Fibroblast of skin of scalp (primary cell): ENCODE measurements at places on chromosomes 12 and 14.

DNA sequence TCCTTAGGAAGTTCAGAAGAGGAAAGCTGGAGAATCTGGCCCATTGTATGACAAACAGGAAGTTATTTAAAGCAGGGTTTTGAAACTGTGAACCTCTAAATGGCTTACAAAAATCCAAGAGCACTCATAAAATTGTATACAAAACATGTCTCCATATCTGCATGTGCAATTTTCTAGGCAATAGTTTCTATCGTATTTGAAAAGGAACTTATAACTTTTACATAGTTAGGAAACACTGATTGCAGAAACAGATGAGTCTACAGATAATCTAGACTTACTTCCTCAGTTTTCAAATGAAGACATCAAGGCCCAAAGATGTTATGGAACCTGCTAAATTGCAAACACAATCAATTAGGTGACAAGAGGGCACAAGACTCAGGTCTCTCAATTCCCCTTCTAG is 53.3 kb upstream of the ETV6 start:
- no peak for DNase-seq

DNA sequence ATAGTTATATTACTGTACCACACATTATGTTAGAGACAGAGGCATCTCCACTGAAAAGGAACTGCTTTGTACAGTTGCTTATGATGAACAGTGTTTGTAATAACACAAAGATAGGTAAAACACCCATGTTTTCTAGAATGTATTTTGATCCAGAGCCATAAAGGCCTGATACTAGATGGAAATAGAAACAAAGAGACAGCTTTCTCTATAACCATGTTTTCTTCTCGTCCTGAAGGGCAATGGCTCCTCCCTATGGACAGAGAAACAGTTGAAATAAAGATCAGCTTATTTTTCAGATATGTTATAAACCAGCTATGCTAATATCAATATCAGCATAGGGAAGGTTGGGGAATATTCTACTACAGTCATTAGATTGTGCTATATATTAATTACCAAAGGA is 109.2 kb downstream of the ATXN7L3B start:
- no peak for DNase-seq

DNA sequence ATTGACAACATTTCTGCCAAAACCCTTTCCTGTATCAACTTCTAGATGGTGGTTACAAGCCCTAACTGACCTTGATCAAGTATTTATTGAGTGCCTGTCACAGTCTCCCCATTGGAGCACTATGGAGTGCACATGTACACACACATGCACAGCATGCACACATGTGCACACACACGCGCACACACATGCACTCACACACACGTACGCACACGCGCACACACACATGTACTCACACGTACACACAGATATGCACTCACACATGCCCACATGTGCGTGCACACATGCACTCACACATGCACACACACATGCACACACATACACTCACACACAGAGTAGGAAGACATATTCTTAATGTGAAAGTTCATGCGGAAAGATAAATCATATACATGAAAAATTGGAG is 43.7 kb downstream of the MYRFL start:
- no peak for DNase-seq

DNA sequence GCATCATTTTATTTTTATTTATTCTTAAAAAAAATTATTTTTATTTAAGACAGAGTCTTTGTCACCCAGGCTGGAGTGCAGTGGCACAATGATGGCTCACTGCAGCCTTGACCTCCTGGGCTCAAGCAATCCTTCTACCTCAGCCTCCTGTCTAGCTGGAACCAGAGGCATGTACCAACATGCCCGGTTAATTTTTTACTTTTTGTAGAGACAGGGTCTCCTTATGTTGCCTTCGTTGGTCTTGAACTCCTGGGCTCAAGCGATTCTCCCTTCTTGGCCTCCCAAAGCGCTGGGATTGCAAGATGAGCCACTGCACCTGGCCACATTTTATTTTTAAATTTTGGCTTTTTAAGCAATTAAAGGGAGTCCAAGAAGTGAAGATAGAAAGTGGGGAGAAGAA is 21.4 kb downstream of the TTC6 start:
- DNase-seq: no peak

GRCh38 chr14:29805415-29806123 is 122.1 kb downstream of the PRKD1 start:
- peak; percentile 85 for DNase-seq

DNA sequence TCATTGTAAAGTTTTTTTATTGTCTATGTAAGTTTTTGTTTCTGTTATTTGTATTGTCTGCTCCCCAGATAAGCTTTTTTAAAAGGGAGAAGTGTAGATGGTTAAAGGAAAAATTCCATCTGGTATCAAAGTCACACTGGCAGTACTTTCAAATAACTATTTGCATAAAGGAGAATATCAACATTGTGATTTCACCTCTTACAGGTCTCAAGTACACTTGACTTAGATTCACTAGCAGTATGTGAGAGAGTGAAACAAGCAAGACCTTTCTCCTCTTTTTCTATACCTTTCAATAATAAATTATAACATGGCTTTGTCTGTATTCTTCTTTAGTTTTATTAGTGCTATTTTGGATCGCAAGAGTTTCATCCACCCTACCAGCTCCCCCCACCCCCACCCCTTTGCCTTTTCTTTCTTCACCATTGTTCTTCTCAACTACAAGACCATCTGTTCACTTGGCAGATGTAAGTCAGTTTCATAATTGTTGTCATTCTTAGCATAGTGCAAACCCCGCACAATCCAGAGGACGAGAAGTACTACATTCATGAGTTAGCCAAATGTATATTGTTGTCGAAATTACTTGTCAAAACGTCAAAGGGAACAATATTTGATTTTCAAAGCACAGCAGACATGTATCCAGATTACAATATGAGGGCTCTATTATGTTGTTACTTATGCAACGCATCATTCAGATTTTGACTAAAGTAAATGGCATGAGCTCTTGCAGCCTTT is 602.7 kb upstream of the FLRT2 start:
- DNase-seq: peak; percentile 29

GRCh38 chr14:27642251-27642866 is 1044.5 kb upstream of the NOVA1 start:
- DNase-seq: no peak

DNA sequence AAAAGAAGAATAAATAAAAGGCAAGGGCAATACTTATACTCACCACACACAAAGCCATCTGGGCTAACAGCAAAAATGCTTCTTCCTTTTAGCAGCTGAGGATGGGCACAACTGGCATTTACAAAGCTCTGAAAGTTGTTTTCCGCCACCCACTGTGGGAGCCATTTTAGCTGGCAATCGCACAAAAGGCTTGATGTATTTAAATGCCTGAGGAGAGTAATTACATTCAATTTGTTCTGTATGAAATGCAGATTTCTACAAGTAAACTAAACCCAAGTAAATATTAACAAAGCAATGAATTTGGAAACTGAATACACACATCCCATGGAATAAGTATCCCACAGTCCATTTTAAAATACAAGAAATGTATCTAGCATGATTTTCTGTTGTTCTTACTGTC is 37.5 kb downstream of the LRIG3 start:
- no peak for DNase-seq

- peak; percentile 68 for DNase-seq
Measured at GRCh38 chr12:5388581-5389535, 43.0 kb upstream of the NTF3 start.

DNA sequence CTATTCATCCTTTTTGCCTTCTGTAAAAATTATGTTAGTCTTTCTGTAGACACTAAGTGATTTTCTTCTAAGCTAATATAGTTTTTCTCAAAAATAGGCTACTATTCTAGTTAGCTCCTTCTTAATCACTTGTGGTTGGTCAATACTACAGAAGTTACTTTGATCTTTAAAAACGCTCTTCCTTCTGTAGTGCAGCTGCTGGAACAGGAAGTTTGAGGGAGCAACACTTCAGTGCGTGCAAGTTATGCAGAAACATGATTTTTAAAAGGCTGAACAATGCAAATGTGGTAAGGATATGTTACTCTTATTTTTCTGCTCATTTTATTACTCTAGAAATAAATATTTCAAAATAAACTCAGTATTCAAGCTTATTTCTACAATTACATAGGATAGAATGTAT is 11.1 kb upstream of the RERGL start:
- DNase-seq: no peak

GRCh38 chr14:47191700-47192099 is 483.7 kb downstream of the MDGA2 start:
- DNase-seq: peak; percentile 32

GRCh38 chr12:8980137-8980536 is 9.2 kb upstream of the KLRG1 start:
- DNase-seq: no peak

GRCh38 chr12:51329742-51330141 is 5.8 kb upstream of the BIN2 start:
- DNase-seq: no peak

GRCh38 chr14:48125654-48126053 is 450.2 kb upstream of the MDGA2 start:
- DNase-seq: no peak

- DNase-seq: no peak
Measured at GRCh38 chr12:16096273-16096849, 181.1 kb downstream of the SLC15A5 start.

- DNase-seq: no peak
Measured at GRCh38 chr12:63985456-63985855, 141.0 kb downstream of the SRGAP1 start.

DNA sequence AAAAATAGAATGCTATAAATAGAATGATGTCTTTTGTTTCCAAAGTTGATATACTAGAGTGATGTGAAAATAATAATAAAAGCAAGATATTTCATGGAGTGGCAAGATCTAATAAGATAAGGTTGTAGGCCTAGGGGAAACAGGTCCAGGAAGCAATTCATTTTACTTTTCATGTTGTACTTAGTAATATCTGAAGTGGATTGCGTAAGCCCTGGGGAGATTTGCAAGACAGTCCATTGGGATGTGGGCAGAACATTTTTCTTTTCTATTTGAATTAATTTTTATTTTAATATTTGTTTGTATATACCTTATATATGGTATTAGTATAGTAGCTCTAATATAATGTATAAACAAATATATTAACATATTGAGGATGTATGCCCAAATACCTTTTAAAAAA is 7.5 kb downstream of the NUBPL start:
- DNase-seq: no peak

- no peak for DNase-seq
Measured at GRCh38 chr12:11861864-11862600, 208.7 kb upstream of the BCL2L14 start.

DNA sequence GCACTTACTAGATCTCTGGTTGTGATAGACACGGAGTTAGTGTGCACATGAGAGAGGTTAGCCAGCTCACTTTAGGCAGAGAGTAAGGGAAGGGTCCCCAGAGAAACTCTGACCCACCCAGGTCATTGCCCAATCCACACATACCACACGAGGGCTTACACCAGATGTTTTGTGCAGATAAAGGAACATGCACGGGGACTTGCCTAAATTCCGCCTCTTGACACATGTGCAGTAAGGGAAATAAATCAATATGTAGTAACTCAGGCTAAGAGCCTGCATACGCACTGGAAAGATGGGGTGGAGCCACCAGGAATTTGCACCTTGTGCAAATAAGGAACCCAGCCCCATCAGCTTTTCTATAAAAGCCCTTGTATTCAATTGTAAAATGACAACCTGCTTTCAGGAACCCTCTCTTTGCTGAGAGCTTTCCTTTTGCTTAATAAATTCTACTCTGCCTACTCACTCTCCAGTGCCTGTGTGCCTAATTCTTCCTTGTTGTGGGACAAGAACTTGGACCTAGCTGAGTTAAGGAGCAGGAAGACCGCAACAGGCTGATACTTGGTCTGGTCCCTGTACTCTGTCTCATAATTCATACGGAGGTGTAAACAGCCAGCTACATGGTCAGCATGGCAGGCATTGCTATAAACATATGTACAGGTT is 120.2 kb downstream of the EMP1 start:
- DNase-seq: no peak

DNA sequence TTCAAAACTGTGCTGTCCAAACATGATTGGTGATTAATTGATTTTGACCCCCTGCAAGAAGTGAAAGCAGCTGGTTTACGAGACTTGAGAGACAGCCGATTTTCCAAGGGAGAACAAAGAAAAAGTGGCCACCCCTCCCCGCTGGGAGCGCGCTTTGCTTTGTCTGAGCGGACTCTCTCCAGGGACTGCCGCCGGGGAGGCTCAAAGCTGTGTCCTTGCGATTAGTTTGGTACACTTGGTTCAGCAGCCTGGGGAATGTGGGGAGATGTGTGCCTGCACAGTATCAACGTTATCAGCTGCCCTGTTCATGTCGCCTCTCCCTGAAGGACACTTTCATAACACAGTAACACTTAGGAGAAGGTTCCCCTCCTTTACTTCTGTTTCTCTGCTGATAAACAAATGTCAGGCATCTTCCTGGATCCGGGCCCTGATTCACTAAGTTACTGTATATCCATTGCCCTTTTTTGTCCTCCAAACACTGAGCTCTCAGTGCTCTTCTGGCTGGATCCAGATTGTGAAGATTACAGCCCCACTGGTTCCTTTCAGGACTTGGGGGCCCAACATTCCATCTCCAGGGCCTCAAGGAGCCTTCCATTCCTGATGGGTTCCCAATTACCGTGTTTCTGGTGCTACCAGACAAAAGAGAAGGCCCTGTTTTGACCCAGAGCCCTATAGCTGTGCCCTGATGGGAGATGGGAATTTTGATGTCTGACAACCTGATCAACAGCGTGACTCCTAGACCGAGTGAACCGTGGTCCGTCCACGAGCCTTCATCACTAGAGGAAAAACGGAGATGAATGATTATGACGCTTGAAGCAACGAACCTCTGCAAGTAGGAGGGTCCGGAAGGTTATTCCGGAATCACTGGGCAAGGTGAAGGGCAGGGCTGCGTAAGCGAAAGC is 31.7 kb upstream of the TUBA1C start:
- DNase-seq: peak; percentile 57

DNA sequence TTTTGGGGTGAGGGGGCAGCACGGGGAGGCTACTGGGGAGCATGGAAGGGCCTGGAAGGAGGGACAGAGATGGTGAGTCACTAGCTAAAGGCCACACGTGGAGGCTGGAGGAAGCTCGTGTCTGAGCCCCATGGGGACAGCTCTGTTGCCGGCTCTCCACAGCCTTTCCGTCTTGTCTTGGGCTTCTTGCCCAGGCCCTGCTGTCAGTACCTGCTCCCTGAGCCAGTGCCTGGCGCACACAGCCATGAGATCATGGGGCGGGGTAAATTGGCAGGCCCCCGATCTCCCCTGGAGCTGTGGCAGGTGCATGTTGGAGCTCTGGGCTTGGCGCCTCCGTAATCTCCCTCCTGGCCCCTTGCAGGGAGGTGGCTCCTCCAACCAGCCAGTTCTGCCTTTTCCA is 16.1 kb upstream of the KRT80 start:
- DNase-seq: peak; percentile 80

GRCh38 chr14:90533591-90534021 is 136.8 kb downstream of the CALM1 start:
- DNase-seq: no peak

GRCh38 chr12:10739157-10740118 is 16.3 kb upstream of the YBX3 start:
- no peak for DNase-seq

GRCh38 chr12:61629702-61630101 is 630.5 kb upstream of the USP15 start:
- no peak for DNase-seq

GRCh38 chr14:64714432-64715025 is 10.3 kb downstream of the PLEKHG3 start:
- no peak for DNase-seq
